Stimulated activated CD4-positive, alpha-beta T cell treated with anti-CD3 and anti-CD28 coated beads, Interleukin-4, amount 100 ng/mL, for 1 hour (primary cell): ENCODE measurements at places on chromosomes 12 and 14.

DNA sequence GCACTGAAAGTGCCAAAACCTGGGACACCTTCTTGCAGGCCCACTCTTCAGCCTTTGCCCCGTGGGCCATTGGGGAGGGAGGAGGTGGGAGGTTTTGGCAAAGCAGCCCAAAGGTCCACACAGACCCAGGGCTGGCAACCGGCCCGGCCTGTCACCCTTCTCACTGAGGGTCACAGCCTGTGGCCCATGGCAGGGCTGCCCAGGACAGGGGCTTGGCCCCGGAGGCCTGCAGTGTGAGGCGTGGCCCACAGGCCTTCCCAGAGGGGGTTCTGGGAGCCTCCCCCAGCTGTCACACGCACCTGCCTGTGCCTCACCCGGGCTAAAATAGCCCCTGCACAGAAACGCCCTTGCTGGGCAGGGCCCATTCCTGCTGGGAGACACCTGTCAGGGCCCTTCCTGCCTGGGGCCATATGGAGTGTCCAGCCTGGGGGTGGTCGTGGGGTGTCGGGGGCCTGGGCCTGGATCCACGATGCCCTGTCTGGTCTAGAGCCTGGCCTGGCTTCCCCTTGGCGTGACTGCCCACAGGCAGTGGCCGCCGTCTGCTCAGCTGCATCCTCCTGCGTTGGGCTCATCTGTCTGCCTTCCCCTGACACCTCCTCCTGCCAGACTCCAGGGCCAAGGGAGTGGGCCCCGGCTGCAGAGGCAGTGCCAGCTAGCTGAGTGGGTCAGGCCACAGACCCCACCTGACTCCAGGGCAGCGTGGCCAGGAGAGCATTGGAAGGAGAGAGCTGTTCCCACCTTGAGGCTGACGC, 19.2 kb downstream of the PACS2 start:
- DNase-seq = no peak

DNA sequence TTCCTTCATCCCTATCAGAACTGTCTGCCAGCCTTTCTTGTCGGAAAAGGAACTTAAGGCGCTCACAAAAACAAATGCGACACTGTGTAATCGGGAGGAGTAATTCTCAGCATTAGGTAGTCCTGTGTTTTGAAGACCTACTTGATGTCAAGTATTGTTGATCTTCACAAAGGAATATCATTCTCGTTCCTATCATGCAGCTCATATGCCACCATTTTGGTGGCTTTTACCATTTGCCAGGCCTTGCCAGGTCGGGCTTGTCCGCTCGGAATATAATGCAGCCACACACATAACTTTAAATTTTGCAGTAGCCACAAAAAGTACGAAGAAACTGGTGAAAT, 903 bp upstream of the PPP4R3A start:
- DNase-seq = no peak

DNA sequence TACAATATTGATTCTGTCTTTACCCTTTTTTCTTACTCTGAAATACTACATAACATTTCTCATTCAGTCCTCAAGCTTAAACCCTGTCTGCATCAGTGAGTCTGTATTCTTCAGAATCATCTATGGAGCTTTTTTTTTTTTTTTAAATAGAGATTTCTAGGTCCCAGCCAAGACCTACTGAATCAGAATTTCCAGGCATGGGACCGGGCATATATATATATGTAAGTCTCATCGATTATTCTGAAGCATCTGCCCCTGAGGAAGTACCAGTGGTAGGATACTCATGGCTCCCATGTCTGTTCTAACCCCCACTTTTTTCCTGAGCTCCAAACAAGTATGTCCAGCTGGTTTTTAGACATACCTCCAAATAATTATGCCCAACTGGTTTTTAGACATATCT, 6.1 kb downstream of the DDX47 start:
- DNase-seq = no peak

DNA sequence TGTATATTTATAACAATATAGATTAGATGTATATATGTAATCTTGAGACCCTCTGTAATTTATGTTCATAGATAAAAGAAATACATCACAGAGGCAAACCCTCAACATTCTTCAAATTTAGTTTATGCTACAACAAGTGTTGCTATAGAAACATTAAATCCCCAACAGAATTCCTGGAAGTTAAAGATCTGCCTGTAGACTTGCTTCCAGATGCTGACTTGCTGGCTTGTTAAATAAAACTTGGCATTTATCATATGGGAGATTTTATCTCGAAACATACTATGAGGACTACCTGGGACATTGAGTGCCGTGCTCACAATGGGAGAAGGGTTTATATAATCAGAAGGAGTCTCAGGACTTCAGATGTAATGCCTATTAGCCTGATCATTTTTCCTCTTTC, 136.3 kb upstream of the PLXNC1 start:
- no peak for DNase-seq

- no peak for DNase-seq
Measured at GRCh38 chr14:94517641-94518257, 8.5 kb upstream of the SERPINA12 start.

DNA sequence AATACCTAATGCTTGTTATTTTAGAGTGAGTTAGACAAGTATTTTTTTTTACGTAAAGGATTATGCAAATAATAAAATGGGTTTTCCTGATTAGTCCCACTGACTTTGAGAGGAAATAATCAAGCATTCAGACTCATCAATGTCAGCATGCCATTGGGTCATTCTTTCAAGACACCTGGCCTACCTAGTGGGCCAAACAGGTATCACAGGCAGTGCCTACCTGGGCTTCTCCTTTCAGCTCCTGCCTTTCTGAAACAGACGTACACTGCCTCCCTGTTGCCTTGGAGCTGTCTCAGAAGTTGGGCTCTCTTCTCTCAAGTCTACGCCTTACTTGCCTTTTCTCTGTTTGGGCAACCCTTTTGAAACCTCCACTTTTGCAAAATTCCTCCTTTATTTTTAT, 545.6 kb downstream of the SNAPC1 start:
- DNase-seq = no peak

DNA sequence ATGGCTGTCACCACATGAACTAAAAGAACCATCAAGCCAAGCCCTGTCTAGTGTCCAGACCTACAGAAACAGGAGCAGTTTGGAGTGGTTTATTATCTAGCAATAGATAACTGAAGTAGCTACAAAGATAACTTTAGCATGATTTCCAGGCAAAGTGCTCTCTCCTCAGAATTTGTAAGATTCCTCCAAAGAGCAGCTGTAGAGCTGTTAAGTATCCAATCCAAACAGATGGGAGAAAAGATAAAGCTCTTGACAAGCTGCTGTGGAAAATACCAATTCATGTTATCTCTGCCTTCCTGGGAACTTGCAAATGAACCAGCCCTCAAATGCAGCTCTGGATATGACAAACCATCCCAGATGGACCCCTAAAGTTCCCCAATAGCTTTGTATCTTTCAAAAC, 78.9 kb upstream of the RESF1 start:
- no peak for DNase-seq

DNA sequence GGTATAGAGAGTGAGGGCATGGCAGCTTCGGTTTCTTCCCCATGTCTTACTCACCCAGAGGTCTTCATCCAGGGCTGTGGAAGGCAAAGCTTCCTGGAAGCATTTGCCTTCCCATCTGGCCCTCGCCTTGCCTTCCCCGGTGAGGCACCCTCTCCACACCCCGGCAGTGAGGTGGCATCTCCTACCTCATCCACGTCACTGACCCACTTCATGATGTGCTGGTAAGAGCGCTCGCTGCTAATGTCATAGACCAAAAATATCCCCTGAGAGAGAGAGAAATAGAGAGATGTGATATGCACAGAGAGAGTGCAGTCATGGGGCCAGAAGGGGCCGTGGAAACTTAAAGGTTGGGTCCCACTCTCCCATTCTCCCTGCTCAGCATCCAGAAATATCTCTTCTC, 8.3 kb upstream of the GPX2 start:
- no peak for DNase-seq

GRCh38 chr12:46832130-46832704, 6.4 kb upstream of the SLC38A4 start:
- no peak for DNase-seq

- no peak for DNase-seq
Measured at GRCh38 chr12:12839873-12840579, 26.9 kb downstream of the DDX47 start.

- DNase-seq = peak; percentile 53
Measured at GRCh38 chr14:77301103-77301502, 19.6 kb downstream of the POMT2 start.

- DNase-seq = peak; percentile 70
Measured at GRCh38 chr14:104137297-104138097, 890 bp upstream of the KIF26A start.

- no peak for DNase-seq
Measured at GRCh38 chr12:110741341-110742095, 1.2 kb downstream of the PPP1CC start.

GRCh38 chr12:89081719-89082369, 270.5 kb downstream of the DUSP6 start:
- no peak for DNase-seq

DNA sequence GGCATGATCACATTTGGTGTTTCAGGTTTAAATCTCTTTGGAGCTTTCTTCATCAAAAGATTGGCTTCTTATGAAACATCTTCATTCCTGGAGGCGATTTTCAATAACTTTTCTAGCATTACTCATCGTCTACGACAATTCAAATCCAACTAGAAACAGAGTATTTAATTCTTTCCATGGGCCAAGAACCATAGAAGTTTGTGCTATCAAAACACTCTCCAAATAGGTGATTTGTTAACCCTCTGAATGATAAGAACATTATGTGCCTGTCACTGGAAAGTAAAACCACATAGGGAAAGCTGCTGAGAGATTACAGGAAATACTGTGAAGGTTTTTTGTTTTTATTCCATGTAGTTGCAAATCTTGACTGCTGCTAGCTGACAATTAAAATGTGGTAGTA, 6.9 kb upstream of the DCN start:
- no peak for DNase-seq

- no peak for DNase-seq
Measured at GRCh38 chr14:79084861-79085260, 914.7 kb downstream of the NRXN3 start.

GRCh38 chr12:47414511-47414910, 291.3 kb downstream of the RPAP3 start:
- DNase-seq = no peak

GRCh38 chr12:32171211-32171610, 64.6 kb downstream of the BICD1 start:
- no peak for DNase-seq

- DNase-seq = no peak
Measured at GRCh38 chr12:56602239-56602638, 27.9 kb downstream of the BAZ2A start.

DNA sequence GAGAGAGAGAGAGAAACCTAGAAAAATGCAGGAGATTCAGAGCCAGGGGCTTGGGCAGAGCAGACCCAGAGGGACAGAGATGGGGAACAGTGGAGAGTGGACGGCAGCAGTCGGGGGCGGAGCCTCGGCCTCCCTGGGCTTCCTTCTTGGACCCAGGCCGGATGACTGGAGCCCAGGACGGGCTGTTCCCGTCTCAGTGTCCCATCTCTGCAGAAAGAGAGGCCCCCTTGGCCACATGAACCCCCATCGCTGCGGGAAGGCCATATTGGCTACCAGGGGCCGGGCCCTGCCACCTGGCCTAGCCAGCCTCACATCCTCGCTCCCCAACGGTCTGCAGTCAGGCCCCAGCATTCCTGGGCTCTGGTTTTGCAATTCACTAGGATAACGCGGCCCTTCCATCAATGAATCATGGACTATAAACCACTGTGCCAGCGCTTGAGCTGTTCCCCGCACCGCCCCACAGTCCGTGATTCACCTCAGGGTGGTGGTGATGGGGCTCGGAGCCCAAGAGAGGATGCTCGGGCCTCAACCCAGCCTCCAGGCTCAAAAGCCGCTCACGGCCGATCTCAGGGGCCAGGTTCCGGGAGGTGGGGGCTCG, 116.5 kb downstream of the RFLNA start:
- DNase-seq = no peak

GRCh38 chr12:46087916-46088439, 97.6 kb upstream of the SCAF11 start:
- DNase-seq = no peak

DNA sequence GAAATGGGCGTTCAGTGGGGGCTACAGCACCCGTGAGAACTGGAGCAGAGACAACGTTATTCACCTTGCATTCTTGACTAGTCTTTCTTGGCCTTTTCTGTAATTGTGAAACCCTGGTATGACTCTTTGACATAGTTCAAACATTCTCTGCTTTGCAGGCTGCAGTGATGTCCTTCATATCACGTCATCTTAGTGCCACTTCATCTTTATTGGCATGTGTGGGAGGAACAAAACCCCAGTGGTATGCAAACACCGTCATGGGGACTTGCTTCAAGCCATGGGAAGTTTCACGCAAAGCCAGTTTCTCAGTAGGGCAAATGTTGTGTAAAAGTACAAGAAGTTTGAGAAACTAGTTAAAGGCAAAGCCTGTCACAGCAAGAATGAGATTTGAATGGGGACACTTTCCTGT, 20.2 kb upstream of the DUSP16 start:
- DNase-seq = peak; percentile 21

DNA sequence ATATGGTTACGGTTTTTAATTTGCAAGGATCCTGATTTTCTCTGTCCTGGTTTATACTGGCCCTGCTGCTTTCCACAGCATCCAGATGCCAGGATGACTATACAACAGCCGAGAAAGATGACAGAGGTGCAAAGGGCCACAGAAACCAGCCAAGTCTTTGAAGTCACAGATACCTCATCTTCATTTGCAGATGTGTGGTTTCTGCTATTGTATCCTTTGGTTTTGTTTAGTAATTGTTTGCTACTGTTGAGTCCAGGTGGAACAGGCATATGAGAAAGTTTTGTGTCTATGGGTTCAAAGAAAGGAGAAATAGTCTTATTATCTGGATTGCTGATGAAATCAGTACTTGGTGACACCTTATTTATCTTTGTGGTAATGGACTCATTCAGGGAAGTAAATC, 17.3 kb upstream of the KLHL42 start:
- no peak for DNase-seq

DNA sequence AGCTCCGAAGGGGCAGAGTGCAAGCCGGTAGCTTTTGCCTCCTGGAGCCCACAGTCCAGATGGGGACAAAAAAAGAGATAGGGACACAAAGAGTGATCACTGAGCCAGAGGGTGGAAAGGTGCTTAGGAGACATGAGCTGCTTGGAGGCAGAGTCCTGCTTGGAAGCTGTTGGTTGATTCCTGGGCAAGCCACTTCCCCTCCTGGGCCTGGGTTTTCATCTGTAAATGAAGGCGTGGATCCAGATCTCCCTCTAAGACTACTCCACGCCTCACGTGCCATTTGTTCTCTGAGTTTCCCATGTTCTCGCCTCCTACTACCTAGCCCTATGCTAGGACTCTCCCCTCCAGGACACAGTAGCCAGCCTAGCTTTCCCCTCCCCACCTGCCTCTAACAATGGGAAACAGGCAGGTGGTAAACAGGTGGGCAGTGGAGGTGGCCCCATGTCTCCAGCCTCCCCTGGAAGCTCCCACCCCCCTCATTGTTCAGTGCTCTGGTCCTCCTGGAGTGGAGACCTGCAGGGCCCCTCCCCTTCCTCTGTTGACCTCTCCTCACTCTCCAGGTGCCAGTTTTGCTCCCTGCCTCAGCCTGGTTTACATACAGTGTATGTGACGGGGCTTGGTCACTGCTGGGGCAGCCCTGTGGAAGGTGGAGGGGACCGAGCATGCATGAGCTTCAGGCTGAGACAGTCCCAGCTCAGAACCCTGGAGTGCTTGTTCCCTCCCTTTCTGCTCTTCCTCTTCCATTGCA, 3.8 kb downstream of the SERPINA3 start:
- DNase-seq = no peak

GRCh38 chr12:97530245-97530644, 67.6 kb downstream of the RMST start:
- DNase-seq = no peak

GRCh38 chr12:122834921-122835749, at the start of gene HIP1R:
Gene HIP1R, plus strand, starts transcription at chr12:122835457. Its CDS starts 94 bp downstream, at chr12:122835551.
- DNase-seq = peak; percentile 70

GRCh38 chr12:31966558-31967205, 7.5 kb downstream of the RESF1 start:
- DNase-seq = no peak
